ENCODE measurements at places on chromosomes 6 and 20.

DNA sequence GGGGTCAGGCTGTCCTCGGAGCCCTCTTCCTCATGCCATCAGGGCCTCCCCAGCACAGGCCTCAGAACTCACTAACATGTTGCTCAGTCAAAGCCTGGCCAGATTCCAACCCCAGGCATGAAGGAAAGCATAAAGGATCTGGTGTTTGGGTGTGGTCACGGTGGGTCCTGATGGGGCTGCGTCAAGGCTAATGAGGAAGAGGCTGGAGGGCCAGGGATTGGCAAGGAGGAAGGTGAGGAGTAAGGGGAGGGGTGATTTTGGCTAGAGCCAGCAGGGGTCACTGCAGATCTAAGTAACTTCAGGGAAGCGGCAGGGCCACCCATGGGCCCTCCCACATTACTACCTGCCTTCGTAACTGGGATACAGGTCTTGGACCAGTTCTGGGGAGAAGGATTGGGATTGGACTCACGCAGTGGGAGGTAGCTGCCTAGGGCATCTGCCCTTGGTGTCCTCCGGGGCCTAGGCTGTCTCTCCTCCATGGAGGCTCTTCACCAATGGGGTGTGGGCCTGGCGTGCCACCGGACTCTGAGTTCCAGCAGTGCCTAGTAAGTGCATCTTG, 36.2 kb upstream of the MRPS18A start:
- DNase-seq: peak; percentile 75

GRCh38 chr20:46951840-46952497, 57.3 kb downstream of the EYA2 start:
- no peak for DNase-seq

DNA sequence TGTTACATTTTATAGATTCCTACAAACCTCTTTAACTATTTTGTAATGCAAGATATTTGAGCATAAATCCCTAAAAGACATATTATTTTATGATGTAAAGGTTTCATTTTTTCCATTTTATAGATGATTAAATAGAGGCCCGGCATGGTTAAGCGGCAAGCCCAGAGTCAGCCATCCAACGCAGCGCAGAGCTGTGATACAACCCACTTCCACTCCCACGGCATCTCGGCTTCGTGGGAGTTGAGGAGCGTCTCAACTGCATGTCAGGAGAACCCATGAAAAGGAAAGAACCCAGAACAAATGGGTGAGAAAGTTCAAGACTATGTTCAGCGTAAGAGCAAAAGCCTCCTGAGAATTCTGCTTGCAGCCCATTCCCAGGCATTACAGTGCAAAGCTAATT, 488.2 kb downstream of the PRKN start:
- no peak for DNase-seq

DNA sequence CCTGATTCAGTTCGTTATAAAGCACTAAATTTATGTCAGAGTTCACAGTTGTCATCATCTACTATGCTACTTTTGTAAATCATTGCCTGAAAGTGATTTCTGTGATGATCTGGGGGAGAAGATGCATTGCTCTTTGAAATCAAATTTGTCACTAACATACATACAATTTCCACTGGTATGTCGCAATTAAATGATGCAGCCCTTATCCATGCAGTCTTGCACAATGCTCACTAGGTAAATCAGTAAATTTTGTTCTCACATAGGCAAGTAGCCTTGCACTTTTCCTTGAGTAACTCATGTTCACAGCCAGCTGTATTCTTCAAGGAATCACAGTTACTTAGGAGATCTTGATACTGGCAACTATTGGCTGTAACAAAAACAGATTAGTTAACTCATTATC, 20.8 kb downstream of the CRISP2 start:
- no peak for DNase-seq

- no peak for DNase-seq
Measured at GRCh38 chr20:59416916-59417315, 116.5 kb downstream of the EDN3 start.

GRCh38 chr6:28943557-28944411, 20.0 kb upstream of the TRIM27 start:
- DNase-seq: peak; percentile 16

DNA sequence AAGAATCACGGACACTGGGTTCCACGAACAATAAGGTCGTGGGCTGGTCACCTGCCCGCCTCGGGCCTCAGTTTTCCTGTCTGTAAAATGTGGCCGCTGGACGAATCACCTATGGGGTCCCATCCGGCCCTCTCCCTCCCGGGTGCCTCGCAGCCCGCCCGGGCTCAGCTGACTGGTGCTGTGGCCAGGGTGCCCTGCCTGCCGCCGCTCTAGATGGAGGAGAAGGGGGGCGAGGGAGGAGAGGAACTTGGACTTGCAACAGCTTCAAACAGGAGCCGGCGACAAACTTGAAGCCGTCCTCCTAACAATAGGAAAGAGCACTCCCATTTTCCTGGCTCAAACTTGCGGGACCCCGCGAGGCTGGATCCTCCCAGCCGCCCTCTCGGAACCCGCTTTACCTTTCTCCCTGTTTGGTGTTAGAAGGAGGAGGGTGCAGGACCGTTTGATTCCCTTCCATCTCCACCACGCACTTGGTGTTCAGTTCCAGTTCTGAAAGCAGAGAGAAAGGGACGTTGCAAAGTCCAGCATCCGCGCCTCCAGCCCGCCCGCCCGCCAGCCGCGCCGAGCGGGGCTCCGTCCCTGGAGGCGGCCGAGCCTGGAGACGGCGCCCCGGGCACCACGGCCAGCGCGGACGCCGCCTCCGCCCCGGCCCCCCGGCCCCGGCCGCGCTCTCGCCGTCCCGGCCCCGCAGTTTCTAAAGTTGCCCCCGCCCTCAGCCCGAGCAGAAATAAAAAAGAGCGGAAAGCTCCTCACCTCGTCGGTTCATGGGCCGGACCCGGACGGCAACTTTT, 584 bp downstream of the KIF13A start:
- peak; percentile 41 for DNase-seq

GRCh38 chr6:24752917-24753492, 21.7 kb upstream of the GMNN start:
- DNase-seq: no peak

GRCh38 chr6:72032086-72032485, 145.7 kb downstream of the RIMS1 start:
- DNase-seq: no peak

GRCh38 chr6:132513831-132514545, 1.1 kb upstream of the STX7 start:
- no peak for DNase-seq

GRCh38 chr20:32780278-32780677, 18.1 kb downstream of the DNMT3B start:
- DNase-seq: no peak

DNA sequence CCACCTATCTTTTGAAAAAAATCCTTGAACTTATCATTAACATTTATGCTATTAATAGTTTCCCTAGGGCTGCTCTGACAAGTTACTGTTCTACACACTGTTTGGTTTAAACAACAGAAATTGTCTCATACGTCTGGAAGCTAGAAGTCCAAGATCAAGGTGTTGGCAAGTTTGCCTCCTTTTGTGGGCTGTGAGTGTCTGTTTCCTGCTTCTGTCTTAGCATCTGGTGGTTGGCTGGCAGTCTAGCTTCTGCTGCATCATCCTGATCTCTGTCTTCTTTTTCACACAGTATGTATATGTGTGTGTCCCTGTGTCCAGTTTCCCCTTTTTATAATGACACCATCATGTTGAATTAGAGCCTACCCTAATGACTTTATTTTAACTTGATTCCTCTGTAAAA, 154.8 kb downstream of the RPS12 start:
- DNase-seq: no peak

DNA sequence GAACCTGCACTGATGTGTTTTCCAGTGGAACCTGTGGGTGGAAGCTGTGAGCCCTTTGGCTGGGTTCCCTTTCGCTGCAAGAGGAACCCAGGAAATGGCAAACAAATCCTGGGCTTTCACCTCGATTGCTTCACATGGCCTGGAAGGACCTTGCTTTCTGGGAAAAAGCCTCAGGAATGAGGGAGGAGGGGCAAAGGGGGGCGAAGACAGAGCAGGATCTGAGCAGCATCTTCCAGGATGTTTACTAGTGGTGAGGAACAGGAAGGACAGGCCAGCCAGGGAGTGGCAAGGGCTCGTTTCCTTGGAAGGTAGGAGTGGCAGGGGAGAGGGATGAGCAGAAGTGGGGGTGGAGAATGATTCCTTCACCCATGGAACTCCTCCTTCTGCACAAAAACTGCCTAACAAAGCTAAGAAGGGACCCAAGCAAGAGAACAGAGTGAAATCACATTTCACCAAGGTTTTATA, 5.9 kb downstream of the SLC2A10 start:
- DNase-seq: no peak

- no peak for DNase-seq
Measured at GRCh38 chr20:33838035-33838864, 27.1 kb downstream of the CHMP4B start.

- DNase-seq: no peak
Measured at GRCh38 chr6:1551249-1551648, 58.5 kb upstream of the FOXC1 start.

- no peak for DNase-seq
Measured at GRCh38 chr6:129100164-129100563, 217.2 kb downstream of the LAMA2 start.

DNA sequence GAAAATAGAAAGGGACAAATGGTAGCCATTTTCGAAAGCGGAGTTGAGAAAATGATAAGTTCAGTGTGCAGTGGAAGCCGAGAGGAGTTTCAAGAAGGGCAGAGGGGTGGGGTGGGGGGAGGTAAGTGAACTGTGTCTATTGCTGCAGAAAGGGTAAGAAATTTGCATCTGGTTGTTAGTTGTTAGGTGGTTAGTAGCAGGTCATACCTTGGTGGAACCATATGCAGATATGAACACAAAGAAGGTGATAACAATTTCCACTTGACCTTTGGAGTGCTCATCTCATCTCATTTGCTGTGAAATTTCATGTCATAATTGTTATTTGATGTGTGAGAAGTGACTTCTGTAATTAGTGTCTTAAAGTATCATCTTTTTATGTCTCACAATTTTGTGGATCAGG, 288.2 kb downstream of the QKI start:
- no peak for DNase-seq

DNA sequence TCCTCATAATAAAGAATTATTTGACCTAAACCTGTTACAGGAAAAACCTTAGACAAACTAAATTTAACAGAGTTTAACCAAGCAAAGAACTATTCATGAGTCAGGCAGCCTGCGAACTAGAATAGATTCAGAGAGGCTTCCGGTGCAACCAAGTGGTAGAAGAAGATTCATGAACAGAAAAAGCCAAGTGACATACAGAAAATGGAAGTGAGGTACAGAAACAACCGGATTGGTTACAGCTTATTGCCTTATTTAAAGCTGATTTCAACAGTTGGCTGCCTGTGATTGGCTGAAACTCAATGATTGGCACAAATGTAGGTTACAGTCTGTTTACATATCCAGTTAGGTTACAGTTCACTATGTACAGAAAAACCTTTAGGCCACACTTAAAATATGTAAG, 10.1 kb downstream of the PPP1R3G start:
- peak; percentile 70 for DNase-seq

DNA sequence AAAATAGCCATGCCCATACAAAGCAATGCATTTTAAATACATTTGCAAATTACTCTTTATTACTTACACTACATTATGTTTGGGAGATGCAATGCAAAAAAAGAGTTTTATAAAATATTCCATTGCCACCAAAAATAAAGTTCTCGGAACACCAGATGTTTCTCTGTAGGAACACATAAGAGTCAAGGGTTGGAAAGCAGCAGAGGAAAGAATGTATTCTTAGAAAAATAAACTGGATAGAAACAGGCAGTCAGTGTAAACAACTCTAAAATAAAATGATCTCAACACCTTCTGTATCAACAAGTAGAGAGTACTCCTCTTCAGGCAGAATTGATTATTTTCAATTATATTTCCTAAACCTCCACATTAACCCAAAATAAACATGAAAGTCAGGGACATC, 28.1 kb downstream of the KIF13A start:
- DNase-seq: no peak

- DNase-seq: no peak
Measured at GRCh38 chr6:49913636-49914375, 47.5 kb upstream of the CRISP1 start.

DNA sequence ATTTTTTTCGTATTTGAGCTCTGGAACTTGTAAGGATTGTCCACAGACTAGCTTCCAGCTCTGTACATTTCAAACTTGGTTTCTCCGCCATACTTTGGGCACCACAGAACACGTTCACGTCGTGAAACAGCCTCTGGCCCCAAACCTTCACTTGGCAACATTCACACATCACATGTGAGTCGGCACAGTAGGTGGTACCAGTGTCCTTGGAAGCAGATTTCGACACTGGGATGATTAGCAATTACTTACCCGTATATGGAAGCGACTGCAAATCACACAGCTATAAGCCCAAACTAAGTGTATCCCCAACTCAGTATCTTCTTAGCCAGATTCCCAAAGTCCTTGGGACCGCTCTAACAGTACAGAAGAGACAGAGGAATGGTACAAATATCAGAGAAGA, 60.2 kb downstream of the MAFB start:
- DNase-seq: no peak

- no peak for DNase-seq
Measured at GRCh38 chr6:154367336-154367735, 10.7 kb upstream of the IPCEF1 start.

DNA sequence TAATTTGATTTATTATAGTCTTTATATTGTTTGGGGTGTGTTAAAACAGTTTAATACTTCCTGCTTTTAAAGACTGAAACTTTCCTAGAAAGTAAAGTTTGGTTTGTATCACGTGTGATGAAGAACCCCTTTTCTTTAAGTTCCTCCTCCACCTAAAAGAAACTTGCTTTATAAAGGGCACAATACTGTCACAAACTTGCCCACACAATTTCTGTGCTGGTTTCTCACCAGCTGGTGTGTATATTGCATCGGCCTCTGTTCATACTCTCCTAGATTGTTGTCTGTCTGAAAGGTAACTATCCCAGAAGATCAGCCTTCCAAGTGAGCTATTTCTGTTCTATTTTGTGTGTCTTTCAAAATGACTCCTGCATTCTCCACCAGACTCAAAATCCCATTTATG, 46.9 kb downstream of the ANKRD6 start:
- no peak for DNase-seq

- DNase-seq: no peak
Measured at GRCh38 chr6:81128671-81129070, 623.8 kb downstream of the TENT5A start.

Data from germinal center (tissue), 1 donor.